Small intestine (tissue), 16 donors: ENCODE measurements at places on chromosomes 11 and 22.

DNA sequence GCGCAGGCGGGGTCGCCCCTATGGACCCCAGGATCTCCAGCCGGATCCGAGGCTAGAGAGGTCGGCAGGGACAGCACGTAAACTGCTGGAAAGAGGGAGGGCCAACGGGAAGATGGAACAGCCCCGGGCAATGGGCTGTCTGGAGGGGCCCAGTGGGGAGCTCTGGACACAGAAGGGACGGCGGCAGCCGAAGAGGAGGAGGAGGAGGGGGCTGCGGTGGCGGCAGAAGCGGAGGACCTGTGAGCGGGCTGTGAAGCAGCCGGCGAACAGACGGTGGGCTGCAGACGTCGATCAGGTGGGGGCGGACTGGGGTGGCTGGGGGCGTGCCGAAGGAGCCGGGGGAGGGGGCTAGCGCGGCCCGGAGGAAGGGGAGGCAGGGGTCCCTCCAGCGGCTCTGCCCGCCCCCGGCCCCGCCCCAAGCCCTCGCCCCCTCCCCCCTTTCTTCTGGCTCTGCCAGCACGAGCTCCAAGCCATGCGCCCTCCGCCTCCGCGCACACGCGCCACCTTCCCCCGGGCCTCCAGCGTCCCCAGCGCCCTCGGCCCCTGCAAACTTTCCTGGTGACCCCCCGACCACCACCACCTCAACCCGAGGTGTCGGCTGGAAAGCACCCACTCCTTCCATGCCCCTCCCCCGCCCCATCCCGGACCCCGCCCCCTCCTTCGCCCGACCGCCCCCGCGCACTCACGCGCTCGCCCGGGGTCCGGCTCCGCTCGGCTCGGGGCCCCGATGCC, 432 bp downstream of the TNKS1BP1 start:
- DNase-seq, result peak; percentile 78

DNA sequence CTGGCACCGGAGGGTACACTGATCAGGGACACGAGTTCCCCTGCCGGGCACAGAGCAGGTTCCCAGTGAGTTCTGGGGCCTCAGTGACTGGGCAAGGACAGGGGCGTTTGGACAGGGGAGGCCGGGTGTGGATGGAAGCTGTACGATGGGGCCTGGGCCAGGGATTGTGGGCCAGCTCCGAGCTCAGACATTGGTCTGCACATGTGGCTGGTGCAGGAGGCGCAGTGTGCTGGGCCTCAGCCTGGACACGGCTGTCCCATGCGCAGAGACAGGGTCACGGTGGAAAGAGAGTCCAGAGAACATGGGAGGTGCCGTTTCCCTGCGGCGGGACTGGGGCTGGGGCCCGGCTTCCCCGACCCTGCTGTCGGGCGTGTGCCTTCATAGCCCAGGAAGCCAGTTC, 60.7 kb downstream of the CDKN1C start:
- DNase-seq, result no peak

DNA sequence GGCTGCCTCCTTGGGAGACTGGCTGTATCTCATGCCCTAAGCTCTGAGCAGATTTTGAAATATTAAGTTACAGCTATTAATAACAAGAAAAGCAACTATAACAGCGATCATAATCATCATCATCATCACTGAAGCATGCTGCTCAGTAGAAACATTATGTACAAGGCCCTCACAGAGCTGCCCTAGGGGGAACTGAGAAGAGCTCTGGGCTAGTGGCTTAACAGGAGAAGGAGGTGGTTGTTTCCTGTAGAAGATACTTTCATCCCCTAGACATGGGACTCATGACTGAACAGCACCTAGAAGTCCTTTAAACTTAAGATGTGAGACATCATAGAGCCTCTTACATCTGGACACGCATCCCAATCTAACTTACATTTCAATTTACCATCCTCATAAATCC, 332.8 kb upstream of the PLET1 start:
- no peak for DNase-seq

GRCh38 chr11:47264521-47264920, 5.4 kb upstream of the MADD start:
- DNase-seq, result no peak

DNA sequence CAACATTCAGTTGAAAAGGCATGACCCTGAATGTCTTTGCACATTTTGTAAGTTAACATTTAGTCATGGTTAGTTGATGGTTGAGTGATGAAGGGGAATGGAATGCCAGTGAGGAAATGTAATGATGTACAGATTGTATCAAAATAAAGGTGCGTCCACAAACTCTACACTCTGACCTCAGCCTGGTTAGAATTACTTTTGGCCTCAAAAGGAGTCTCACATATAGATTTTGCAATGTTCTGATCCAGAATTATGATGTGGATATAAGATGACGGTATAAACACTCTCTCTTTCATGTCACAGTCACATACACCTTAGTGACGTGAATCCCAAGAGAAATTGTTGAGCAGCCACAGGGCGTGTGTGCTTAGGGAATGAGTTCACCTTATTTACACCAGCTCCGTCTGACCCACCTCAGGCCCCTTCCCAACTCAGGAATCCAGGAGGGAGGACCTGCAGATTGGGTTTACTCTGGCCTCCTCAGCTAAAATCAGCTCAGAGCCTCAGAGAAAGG, 100.1 kb downstream of the RDX start:
- no peak for DNase-seq

DNA sequence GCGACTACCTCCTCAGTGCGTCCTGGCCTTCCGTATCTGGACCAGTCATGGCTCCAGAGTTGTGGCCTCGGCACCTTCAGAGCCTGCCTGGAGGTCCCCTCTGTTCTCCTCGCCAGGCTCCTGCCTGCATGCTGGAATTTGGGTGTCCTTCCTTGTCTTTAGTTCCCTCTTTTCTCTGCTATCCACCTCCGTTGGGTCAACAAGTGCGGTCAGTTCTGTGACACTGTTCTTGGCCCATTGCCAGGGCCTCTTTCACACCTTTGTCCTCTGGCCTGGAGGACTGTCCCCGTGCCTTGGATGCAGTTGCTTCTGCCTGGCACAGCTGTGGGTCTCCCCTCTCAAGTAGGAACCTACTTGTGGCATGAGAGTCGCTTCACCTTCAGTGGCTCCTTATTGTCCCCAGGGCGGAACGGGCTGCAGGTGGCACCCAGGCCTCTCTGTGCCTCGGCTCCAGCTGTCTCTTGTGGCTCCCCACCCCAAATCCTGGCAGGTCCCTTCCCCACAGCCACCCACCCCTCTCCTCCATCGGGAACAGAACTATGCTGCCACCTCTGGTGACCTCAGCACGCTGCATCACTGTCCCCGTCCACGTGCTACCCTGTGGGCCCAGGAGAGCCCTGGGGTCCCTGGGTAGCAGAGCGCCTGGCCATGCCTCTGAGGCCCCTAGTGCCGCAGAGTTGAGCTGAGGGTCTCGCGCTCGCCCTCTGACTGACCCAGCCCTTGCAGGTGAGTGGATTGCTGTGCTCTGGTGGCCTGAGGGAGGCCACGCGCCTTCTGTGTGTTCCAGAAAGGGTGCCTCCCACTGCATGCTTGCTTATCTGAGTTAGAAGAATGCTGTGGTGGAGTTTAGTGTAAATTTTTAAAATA, 4.7 kb downstream of the DGCR8 start:
- peak; percentile 34 for DNase-seq

DNA sequence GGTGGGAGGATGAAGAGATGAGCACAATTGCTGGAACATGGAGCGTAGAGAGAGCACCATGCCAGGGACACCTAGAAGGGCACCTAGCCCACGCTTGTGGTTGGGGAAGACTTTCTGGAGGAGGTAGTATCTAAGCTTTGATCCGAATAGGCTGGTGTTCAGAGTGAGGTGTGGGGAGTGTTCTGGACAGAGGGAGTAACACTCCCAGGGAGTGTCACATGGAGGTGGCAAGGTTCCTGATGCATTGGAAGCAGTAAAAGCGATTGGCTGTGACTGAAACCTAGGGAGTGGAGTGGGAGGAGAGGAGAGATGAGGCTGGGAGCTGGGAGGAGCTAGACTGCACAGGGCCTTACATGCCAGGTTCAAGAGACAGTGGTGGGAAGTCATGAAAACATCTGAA, 188.0 kb upstream of the NCAM1 start:
- DNase-seq, result no peak

GRCh38 chr11:19394525-19395016, 153.8 kb upstream of the E2F8 start:
- no peak for DNase-seq

GRCh38 chr22:34620832-34621231, 445.1 kb upstream of the ISX start:
- DNase-seq, result no peak

DNA sequence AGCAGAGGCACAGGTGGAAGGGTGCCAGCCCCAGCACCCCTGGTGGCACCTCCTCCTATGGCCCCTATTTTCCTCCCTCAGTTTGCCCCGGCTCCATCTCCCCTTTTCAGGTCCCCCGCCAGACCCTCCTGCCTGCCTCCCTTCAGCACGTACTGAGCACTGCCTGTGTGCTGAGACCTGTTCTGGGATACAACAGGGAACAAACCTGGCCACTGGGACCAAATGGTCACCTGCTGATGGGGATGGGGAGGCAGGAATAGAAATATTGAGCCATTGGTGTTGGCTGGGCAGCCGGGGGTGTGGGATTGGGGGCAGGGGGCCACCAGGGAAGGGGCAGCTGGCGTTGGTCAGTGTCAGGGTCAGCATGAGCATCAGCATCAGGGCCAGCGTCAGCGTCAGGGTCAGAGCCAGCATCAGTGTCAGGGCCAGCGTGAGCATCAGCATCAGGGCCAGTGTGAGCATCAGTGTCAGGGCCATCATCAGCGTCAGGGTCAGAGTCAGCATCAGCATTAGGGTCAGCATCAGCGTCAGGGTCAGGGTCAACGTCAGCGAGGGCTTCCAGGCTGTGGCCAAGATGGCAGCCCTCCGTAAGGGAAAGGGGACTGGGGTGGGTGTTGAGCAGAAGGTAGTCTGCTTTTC, 7.5 kb downstream of the ZNF74 start:
- no peak for DNase-seq
